Mammary microvascular endothelial cell (primary cell): ENCODE measurements at places on chromosomes 13 and 19. TPM values are rescaled to one million over a fixed set of nuclear protein-coding genes. Genes with fewer than 3 reads are reported as not detected.

Gene CHAMP1
- total RNA-seq, result 14.5 and 16.7 TPM in 2 replicates

Gene CALR3
- not detected in 2 replicates for total RNA-seq

Gene FARP1
- 20.9 and 22.5 TPM in 2 replicates for total RNA-seq

Gene MEIOSIN
- not detected in 2 replicates for total RNA-seq

Gene CAPN12
- not detected in 2 replicates for total RNA-seq

Gene IL11
- not detected in 2 replicates for total RNA-seq

Gene RINL
- total RNA-seq, result 7.8 and 8.3 TPM in 2 replicates

Gene RPS15
- total RNA-seq, result 3,210 and 3,696 TPM in 2 replicates

Gene ELSPBP1
- not detected in 2 replicates for total RNA-seq

Gene ARID3A
- 4.6 and 6.9 TPM in 2 replicates for total RNA-seq

Gene PALM
- total RNA-seq, result 5.9 and 6.9 TPM in 2 replicates

Gene CPT1C
- total RNA-seq, result 11.9 and 12.3 TPM in 2 replicates

Gene OR7D2
- 0.10 TPM in 1 of 2 replicates, not detected in the other for total RNA-seq

Gene HCN2
- total RNA-seq, result 0.07 and 0.10 TPM in 2 replicates

Gene RCBTB2
- total RNA-seq, result 6.0 and 8.0 TPM in 2 replicates

Gene TMEM59L
- 0.07 TPM in 1 of 2 replicates, not detected in the other for total RNA-seq

Gene CDX2
- total RNA-seq, result not detected in 2 replicates

Gene DACH1
- 4.1 and 4.2 TPM in 2 replicates for total RNA-seq

Gene MATK
- total RNA-seq, result not detected in 2 replicates

Gene KLF12
- 0.60 and 0.79 TPM in 2 replicates for total RNA-seq

Gene ZMYM2
- 17.9 and 20.1 TPM in 2 replicates for total RNA-seq

Gene EPSTI1
- total RNA-seq, result 19.9 and 20.2 TPM in 2 replicates

Gene TMEM150B
- not detected in 2 replicates for total RNA-seq

Gene DCAF15
- total RNA-seq, result 25.1 and 33.5 TPM in 2 replicates

Gene ZNF543
- total RNA-seq, result 3.6 and 4.7 TPM in 2 replicates

Gene KIR2DL1
- not detected in 2 replicates for total RNA-seq

Gene KLK6
- total RNA-seq, result not detected in 2 replicates
